Fibroblast of mammary gland (primary cell): ENCODE measurements at places on chromosomes 2 and 18.

DNA sequence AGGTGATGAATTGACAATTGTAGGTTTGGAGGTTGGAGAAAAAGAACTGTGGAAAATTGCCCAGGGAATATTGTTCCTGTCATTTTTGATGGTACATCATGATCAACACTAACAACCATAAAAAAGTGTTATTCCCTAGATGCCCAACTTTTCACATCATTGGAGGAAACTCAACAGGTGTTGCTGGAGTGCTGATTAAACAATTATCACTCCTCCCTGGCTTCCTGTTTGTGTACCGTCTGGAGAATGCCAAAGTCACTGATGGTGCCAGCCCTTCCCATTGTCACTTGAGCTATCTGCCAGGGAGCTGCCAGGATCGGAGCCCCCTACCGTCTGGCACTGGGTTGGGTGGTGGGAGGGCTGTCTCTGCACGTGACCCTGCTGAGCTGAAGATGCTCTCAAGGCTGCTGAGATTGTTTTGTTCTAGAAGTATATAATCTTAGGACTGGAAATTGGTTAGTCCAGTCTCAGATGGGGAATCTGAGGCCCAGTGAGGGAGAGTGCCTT lies 156.9 kb downstream of the PRKCE start:
- no peak for DNase-seq

DNA sequence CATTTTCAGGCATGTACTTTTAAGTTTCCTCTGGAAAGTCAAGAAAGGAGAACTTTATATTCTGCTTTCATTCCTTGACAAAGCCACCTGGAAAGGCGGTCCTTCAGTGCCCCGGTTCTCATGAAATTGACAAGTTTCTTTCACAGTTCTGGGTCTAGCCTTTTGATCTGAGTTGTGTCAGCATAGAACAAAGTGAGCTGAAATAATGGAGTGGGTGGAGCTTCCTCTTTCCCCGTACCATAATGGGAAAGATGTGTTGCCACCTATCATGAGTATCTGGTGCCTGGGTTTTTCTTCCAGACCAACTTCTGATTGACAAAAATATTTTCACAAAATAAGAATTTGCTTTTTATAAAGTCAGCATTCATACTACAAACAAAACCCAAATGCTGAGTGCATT lies 49.3 kb downstream of the PTRHD1 start:
- no peak for DNase-seq

GRCh38 chr2:15782769-15783294 lies 157.5 kb upstream of the MYCN start:
- DNase-seq, result no peak

DNA sequence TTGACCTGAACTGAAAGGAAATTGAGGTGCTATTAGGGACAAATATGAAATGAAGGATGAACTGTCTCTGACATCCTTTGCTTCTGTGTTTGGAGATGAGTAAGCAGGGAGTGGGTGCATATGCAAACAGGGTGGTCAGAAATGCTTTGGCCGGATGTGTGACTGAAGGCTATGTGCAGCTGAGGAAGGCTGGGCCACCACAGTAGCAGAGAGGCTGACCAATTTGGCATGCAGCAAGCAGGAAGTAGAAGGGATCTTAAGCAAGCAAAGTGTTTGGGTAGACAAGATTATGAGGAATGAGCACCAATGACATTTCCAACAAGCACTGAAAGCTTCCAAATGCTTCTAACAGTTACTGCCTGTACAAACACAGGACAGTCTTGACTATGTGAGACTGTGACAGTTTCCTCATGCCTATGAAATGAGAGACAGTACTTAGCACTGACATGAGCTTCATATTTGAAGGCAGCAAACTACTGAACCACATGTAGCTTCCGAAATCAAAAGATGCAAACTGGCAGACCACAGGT lies 3.3 kb upstream of the ACTR3 start:
- DNase-seq, result peak; percentile 91

DNA sequence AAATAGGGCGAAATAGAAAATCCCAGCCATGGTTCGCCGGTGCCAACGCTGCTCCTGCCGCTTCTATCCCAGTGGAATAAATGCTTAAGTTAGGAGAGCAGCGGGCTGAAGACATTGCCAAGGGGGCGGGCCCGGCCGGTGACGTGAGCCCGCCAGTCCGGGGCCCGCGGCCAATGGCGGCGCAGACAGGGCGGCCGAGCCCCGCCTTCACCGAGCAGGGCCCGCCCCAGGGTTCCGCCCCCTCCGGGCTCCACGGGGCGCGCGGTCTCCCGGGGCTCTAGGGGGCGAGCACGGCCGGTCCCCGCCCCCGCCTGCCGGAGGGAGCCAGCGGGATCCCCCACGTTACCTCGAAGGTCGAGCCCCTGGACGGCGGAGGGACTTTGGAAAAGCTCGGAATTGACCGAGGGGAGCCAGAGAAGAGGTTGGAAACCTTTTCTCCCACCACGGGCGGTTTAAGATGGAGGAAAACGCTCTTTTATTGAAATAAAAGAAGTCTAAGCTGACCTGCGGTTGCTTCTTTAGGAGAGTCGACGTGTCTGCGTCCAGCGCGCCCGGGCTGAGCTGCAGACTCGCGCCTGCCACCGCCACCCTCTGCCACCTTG lies at the start of gene EPHA4:
EPHA4 (minus strand) TSS at position 86 of the 602 bp plus-strand sequence; CDS start at position 30, 56 bp downstream.
- DNase-seq, result peak; percentile 78

- no peak for DNase-seq
Measured at GRCh38 chr2:71661782-71662181, 208.4 kb downstream of the DYSF start.

- no peak for DNase-seq
Measured at GRCh38 chr2:118604371-118604770, 243.1 kb downstream of the EN1 start.

- peak; percentile 60 for DNase-seq
Measured at GRCh38 chr2:238999291-238999741, 151.4 kb downstream of the TWIST2 start.

DNA sequence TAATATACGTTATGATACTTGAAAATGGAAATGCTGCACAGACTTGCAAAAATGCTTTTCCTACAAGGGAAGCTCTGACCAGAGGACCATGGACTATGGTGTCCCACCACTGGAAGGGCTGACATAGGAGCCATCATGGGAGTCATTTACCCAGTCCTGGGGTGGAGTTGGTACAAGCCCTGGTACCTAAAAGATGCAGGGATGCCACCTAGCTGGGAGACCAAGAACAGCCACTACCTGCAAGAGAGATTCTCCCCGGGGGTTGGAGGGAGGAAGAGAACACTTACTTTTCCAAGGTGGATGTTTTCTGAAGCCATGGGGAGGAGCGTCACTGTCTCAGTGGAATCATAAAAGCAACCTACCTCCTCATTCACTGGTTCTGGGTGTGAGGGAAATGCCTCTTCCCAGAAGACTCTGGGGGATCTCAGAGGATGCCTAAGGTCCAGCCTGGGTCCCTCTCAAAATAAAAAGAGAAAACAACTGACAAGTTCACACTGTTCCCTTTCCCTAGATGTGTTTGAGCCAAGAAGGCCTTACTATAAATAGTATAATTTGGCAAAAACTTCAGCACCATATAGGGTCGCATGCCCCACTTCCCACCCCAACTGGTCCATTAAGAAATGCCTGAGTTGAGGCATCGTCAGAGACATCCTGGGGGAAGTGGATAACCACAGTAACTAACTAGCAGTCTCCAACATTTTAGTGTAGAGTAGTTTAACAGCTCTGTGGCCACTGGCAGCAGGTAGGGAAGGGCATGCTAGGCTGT lies 39.9 kb downstream of the REEP1 start:
- no peak for DNase-seq

- DNase-seq, result peak; percentile 32
Measured at GRCh38 chr2:180604077-180604476, 376.3 kb upstream of the UBE2E3 start.

- no peak for DNase-seq
Measured at GRCh38 chr2:5898667-5899066, 206.5 kb downstream of the SOX11 start.

GRCh38 chr2:189267491-189267890 lies 87.9 kb upstream of the COL5A2 start:
- DNase-seq, result peak; percentile 69

- DNase-seq, result no peak
Measured at GRCh38 chr2:146209842-146210275, 1635.0 kb upstream of the ACVR2A start.

GRCh38 chr2:239464166-239465016 lies 63.6 kb upstream of the HDAC4 start:
- DNase-seq, result no peak

DNA sequence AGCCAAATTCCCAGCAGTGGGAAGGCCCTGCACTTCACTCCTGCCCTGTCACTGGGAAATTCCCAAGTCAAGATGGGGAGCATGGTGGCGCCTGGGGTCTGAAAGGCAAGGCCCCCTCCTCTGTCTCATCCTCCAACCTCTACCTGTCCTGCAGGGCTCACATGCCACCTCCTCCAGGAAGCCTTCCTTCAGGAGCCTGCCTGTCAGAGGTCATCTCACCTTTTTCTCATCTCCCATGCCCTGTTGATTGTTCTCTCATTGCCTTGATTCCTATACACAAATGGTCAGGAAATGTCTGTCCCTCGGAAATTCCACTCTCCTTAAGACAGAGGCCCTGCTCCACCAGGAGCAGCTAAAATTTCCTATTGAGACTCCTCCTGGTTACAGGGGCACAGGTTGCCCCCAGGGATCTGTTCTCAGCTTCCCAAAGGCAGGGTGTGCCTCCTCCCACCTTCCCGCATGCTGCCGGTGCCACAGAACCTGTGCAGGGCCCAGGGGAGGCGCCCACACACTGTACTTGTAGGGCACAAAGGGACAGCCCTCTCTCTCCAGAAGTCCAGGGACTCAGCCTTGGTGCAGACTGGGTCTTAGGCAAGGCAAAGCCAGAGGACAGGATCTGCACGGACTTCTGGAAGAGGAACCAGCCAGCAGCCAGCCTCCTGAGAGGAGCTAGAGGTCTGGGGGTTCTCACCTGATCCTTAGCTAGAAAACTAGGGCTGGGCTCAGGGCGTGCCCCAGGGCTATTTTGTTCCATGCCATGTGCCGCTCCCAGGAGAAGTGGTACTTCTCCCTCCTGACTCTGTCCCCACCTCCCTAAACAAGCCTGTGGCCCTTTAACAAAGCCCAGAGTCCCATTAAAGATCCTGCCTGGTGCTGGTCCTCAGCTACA lies 12.9 kb downstream of the HES6 start:
- DNase-seq, result no peak

DNA sequence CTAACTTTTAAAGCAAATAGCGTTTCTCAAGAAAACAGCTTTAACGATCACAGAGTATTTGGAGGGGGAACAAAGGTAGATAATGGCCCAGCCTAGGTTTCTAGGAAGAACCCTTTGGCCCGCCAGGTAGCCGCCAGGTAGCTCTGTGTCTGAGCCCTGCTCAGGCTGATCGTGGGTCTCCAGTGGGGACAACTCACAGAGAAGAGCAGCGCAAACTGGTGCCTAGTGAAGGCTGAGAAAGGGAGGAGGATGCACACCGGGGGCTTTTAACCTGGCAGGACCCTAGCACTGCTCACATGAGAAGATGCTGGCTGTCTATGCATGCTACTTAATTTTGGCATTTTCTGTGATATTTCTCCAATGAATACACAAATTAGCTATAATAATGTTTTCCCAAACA lies 5.8 kb downstream of the NGEF start:
- DNase-seq, result no peak

GRCh38 chr2:3435445-3435844 lies 56.0 kb downstream of the TRAPPC12 start:
- DNase-seq, result no peak

GRCh38 chr2:42829671-42830440 lies 37.5 kb upstream of the HAAO start:
- DNase-seq, result no peak

- DNase-seq, result peak; percentile 63
Measured at GRCh38 chr18:24022161-24022560, 7.6 kb downstream of the TTC39C start.
